HTR-8/SVneo (cell line): ENCODE measurements at places on chromosomes 6 and 20.
A peak's percentile ranks its signal among the peaks of the same experiment; 100 is the strongest.

GRCh38 chr6:134537146-134537555, 219.2 kb upstream of the SGK1 start:
- DNase-seq = peak; percentile 67

GRCh38 chr6:159121486-159121885, 47.7 kb upstream of the FNDC1 start:
- no peak for DNase-seq

DNA sequence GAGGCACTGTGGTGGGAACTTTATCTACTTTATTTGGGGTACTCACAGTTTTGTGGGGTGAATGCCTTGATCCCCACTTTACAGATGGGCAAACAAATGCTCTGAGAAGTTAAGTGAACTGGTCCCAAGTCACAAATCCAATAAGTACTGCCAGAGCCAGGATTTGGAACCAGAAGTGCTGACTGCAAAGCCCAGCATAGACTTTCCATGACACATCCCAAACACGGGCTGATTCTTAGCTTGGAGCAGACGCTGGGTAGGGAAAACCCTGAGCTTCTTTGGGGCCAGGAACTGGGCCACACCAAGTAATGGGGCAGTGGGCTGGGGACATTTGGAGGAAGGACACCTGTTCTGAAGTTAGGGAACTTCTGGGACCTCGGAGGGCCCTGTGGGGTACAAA, 20.3 kb downstream of the RIN2 start:
- no peak for DNase-seq

DNA sequence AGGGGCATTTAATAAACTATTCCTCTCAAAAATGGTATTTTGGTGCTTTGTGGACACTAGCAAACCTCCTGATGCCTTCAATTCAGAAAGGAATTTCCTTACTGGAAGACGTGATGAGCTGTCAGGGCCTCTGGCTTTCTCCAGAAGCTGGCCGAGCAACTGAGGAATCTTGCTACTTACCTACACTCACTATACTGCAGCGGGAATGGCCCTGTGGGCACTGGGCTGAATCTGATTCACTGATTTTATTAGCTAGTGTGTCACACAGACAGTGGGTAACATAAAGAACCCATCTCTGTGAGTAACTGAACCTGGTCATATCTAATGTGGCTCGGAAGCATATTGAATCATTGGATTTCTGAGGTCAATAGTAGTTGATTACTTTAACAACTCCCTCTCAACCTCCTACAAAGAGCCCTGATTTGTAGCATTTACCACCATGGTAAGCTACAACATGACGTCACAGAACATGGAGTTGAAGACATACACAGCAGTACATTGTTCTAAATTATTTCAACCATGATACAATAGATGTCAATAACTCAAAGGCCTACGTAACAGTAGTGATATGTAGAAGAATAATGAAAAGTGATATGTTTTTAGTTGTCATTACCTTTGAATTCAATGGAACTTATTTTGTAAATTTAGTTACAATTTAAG, 232.1 kb downstream of the SYNE1 start:
- DNase-seq = no peak

DNA sequence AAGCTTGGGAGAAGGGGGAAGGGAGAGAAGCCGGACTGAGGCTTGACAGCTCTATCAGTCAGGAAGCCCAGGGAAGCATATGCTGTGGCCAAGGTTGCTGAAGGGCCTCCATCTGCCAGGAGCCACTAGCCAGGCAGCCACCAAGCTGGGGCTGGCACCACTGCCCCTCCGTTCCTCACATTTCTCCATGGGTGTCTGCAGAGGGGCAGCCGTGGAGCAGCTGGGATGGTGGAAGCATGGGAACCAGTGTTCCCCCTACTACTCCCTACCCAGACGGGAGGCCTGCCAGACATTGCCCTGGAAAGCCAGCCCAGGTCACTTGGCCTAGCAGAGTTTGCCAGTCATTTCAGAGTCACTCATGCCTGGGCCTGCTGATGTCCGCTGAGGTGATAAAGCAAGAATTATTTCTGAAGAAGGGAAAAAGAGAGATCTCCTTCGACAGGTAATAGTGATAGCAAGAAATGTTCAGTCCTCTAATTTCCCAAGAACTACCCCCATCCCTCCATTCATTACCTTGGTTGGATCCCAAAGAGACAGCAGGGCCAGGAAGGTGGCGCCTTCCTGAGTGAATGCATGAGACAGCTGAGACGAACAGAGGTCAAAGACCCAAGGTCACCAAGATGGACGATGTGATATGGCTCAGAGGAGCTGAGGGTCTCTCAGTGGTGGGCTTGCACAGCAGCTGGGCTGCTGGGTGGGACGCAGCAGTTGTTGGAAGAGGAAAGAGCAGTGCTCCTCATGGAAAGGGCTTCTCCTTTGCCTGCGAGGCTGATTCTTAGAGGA, 21.9 kb downstream of the SNPH start:
- DNase-seq = no peak

- DNase-seq = no peak
Measured at GRCh38 chr20:47113362-47114109, 218.9 kb downstream of the EYA2 start.
